ENCODE measurements at places on chromosomes 1 and 21. TPM values are rescaled to one million over a fixed set of nuclear protein-coding genes. Genes with fewer than 3 reads are reported as not detected.

- no peak for DNase-seq
Observed at GRCh38 chr1:241560146-241560848, 28.1 kb downstream of the KMO start.

DNA sequence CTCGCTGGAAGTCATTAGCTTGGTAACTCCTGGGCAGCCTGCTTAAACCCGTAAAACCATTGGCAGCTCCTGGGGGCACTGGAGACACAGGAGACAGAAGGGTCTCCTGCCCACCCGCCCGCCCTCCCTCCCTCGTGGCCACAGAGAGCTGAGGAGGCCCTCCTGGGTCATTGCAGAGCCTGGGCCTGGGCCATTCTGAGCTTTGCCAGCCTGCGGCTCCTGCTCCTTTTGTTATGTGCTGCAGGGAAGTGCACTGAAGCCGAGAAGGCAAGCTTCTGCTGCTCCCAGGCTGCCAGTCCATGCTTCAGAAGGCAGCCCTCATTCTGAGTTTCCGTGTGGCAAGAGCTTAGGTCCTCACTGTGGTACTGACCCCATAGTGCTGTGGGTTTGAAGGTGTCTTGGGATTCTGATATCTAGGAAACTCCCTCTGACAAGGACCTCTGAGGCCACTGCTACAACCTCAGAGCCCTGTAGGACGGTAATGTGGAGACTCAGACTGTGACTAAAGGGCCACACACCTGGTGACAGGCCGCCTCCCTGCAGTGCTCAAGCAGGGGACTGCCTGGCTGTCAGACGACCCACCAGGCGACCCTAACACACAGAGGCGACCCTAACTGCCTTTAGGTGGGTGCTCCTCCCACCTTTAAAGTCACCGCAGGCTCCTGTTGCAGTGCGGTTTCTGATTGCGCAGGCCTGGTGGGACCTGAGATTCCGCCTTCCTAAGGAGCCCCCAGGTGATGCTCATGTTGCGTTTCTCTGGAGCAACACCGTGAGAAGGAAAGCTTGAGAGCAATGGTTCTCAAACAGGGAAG, 118.7 kb downstream of the IER5 start:
- no peak for DNase-seq

GRCh38 chr1:94901841-94902240, 25.1 kb downstream of the CNN3 start:
- DNase-seq: no peak

DNA sequence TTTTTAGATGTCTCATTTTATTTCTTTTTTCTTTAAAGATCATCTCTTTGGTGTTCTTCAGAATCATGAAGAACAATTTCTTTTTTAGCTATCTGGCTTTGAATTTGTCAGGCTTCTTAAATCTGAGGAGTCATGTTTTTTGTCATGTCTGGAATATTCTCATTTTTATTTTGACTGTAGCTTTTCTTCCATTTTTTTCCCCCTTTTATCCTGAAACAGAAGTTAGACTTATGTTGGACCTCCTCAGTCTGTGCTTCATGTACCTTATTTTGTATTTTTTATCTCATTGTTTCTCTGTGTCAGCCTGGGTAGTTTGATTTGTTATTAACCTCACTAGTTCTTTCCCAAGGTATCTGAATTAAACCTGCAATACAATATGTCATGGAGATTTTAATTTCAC, 319.2 kb upstream of the ADGRL4 start:
- DNase-seq: no peak

DNA sequence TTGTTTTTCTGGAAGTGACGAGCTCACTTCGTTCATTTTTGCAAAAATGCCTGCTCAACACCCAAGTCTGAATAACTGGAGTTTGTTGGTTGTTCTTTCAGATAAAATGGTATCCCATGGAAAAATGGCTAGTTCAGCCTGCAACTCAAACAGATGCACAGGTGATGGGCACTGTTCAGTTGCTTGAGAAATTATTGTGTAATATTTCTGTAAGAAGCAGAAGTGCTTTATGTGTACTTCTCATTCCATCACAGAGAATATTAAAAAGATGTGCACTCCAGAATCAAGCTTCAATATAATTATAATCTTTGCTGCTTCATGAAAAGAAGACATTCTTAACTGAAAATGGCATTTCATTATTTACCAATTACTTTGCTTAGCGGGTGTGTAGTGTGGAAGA, 9.1 kb downstream of the SYT2 start:
- DNase-seq: no peak

GRCh38 chr1:16191916-16192546, 20.4 kb downstream of the ARHGEF19 start:
- no peak for DNase-seq

The SYT14 gene
- polyA plus RNA-seq: 1.7 TPM

The FAM131C gene
- polyA plus RNA-seq: 0.14 TPM

All from forelimb muscle (tissue), 1 donor.